Choroid plexus epithelial cell (primary cell): ENCODE measurements at places on chromosomes 4 and X.
A peak's percentile ranks its signal among the peaks of the same experiment; 100 is the strongest.

GRCh38 chr4:122334828-122335227, 44.0 kb upstream of the ADAD1 start:
- DNase-seq: no peak

DNA sequence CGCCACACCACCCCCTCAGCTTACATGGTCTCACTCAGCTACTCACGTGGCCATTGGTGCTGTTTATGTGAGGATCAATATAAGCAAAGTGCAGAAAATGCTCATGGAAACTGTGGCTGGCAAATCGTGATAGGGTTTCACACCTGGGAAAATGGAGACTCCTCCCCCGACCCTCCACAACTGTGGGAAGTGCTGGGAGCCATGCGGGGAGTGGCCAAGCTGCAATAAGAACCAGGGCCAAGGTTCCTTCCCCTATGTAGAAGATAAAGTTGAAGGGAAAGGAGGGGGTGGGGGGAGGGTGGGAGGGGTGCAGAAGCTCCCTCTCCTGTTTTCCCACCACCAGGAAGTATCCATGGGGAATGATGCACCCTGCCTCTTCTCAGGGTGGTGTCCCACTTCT, 145.5 kb upstream of the MAMLD1 start:
- no peak for DNase-seq

GRCh38 chr4:101843054-101843453, 52.5 kb downstream of the BANK1 start:
- no peak for DNase-seq

- no peak for DNase-seq
Measured at GRCh38 chr4:80613470-80613869, 277.9 kb downstream of the CFAP299 start.

- DNase-seq: no peak
Measured at GRCh38 chr4:140556372-140557085, 12.2 kb downstream of the UCP1 start.

- no peak for DNase-seq
Measured at GRCh38 chrX:15855568-15856221, 1.1 kb upstream of the AP1S2 start.

DNA sequence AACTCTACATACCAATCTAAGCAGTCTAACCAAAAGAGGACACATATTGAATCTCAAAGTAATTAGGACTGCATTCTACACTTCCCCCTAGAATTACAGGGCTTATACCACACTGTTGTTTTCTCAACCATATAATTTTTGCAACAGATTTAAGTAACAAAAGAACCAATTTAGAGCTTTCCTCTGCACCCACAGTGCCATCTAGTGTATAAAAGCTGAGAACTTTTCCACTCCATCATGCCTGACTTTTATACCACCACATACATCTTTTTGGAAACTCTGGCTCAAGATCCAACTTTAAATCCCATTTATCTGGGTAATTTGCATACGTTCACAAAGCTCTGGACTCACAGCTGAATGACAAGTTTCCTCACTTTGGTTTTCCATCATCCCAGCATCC, 99.5 kb downstream of the EFHC2 start:
- peak; percentile 53 for DNase-seq

DNA sequence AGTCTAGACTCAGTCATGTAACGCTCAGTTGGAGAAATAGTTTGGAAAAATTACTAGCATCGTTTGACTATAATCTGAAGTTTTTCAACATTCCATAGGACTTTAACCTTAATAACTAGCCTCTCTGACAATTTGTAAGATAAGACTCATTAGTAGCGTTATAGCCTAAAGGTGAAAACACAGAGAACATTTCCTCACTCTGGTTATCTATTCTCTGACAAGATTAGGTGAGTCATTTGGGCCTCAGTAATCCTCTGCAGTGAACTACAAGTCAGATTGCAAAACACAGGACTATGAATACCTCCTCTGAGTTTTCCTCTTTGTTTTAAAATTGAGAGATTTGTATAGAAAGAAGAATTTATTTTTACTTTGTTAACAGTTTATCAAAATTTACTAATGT, 31.8 kb upstream of the PDLIM5 start:
- DNase-seq: peak; percentile 74

- DNase-seq: no peak
Measured at GRCh38 chr4:161356351-161356750, 807.4 kb downstream of the FSTL5 start.
